CD8-positive, alpha-beta T cell (primary cell): ENCODE measurements at places on chromosomes 1 and 21.

- peak; percentile 6 for DNase-seq
Measured at GRCh38 chr1:17119076-17119772, at the start of gene PADI2. Gene PADI2 (minus strand): TSS chr1:17119451. CDS start chr1:17119371, 80 bp downstream.

GRCh38 chr1:71930511-71930910 is 351.8 kb downstream of the NEGR1 start:
- no peak for DNase-seq

DNA sequence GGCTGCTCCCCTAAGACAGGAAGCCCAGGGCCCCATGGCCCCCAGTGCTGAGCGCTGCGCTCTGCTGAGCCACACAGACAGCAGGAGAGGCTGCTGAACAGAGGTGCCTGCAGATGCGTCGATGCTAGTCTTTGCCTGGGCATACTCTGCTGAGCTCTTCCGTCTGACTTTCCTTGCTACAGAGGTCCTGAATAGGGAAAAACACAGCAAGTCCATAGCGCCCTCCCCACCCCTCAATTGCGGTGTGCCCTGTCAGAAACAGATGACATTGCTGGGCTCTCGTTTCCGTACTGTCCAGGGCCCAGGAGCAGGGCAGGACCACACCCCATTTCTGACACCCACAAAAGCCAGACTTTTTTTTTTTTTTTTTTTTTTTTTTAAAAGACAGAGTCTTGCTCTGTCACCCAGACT is 252.5 kb downstream of the SDCCAG8 start:
- DNase-seq = peak; percentile 37

GRCh38 chr21:42002421-42002958 is 7.7 kb downstream of the ZBTB21 start:
- DNase-seq = peak; percentile 17

- DNase-seq = no peak
Measured at GRCh38 chr1:201376464-201377374, 761 bp downstream of the TNNT2 start.

- DNase-seq = no peak
Measured at GRCh38 chr1:221032204-221032585, 153.0 kb downstream of the HLX start.

GRCh38 chr1:183215076-183215720 is 29.1 kb downstream of the LAMC2 start:
- no peak for DNase-seq

GRCh38 chr1:30159015-30159414 is 564.4 kb downstream of the MATN1 start:
- DNase-seq = no peak

GRCh38 chr1:26022404-26022779 is 817 bp downstream of the EXTL1 start:
- no peak for DNase-seq
